ENCODE measurements at places on chromosomes 12 and 14.

GRCh38 chr14:68444449-68445168, 348.3 kb downstream of the ZFP36L1 start:
- DNase-seq, result peak; percentile 52

- DNase-seq, result no peak
Measured at GRCh38 chr14:34620839-34621238, 9.1 kb downstream of the SNX6 start.

- DNase-seq, result no peak
Measured at GRCh38 chr14:58918066-58918738, 270.3 kb upstream of the DAAM1 start.

GRCh38 chr12:45705404-45705803, 24.1 kb upstream of the ARID2 start:
- DNase-seq, result no peak

- no peak for DNase-seq
Measured at GRCh38 chr12:63949902-63950301, 105.4 kb downstream of the SRGAP1 start.

DNA sequence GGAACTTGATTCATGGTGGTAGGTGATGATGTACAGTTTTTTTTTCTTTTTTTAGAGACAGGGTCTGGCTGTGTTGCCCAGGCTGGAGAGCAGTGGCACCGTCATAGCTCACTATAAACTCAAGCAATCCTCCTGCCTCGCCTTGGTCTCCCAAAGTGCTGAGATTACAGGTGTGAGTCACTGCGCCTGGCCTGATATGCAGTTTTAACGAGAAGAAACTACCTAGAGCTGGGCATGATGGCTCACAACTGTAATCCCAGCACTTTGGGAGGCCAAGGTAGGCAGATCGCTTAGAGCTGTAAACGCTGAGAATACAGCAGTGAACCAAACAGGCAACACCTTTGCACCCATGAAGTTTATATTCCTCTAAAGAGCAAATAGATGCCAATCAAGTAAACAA, 13.0 kb upstream of the VPS37B start:
- DNase-seq, result no peak

DNA sequence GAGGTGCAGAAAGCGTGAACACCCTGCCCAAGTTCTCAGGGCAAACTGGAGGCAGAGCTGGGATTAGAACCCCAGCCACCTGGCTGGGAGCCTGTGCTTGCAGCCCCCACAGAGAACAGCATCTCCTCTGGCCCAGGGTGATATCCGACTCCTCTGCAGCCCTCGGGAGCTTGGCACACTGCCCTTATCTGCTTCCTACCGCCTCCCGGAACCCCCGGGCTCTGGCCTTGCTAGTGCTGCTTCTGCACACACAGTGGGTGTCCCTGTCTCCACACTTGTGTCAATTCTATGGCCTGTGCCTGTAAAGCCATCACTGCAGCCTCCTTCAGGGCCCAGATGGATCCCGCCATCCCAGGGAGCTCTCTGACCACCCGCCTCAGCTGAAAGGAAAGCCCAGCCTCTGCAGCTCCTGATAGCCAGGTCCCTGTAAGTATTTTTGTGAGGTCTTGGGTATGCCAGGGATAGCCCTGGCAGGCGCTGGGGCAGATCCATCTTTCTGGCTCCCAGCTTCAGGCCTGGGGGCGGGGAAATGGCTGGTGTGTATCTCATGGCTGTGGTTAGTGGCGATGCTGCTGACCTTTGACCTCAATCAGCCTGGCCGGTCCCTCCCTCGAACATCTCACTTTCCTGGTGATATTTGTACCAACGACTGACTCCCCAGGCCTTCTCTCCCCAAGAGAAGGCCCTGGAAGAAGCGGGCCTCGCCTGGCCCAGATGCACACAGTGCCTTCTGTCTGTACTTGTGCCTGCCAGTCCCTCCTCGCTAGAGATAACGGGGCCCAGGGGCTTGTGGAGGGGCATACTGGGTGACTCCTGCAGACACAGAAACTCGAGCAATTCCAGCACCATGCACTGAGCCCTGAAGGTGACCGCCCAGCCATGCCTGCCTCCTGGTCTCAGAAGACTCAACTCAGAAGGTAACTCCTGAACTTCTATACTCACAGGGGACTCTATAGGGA, 183.8 kb downstream of the CALM1 start:
- no peak for DNase-seq

GRCh38 chr12:66107451-66107915, 23.1 kb downstream of the LLPH start:
- DNase-seq, result no peak

- peak; percentile 49 for DNase-seq
Measured at GRCh38 chr14:60331201-60332045, 82.4 kb downstream of the PPM1A start.

- no peak for DNase-seq
Measured at GRCh38 chr12:23083267-23083666, 458.3 kb downstream of the ETNK1 start.

GRCh38 chr12:49868449-49868848, 25.5 kb upstream of the BCDIN3D start:
- DNase-seq, result peak; percentile 44

GRCh38 chr14:94638339-94638738, 26.1 kb downstream of the SERPINA3 start:
- no peak for DNase-seq

- DNase-seq, result no peak
Measured at GRCh38 chr12:111785651-111786050, 18.9 kb downstream of the ALDH2 start.

DNA sequence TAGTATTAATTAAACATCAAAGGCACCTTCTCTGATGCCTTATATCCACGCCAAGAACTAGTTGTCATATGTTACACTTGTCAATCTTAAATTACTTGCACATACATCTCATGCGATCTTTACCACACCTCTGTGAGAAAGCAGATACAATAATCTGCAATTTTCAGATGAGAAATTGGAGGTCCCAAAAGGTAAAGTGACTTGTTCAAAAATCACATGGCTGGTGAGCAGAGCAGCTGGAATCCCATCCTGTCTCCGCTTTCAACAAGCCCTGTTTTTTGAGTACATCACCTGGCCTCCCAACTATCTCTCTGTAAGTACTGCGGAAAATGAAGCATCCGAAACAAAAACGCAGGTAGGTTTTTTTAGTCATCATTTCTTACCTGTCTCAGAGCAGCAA, 203.4 kb upstream of the FOXN3 start:
- no peak for DNase-seq

- no peak for DNase-seq
Measured at GRCh38 chr14:93989939-93990338, 7.2 kb upstream of the CCDC197 start.

DNA sequence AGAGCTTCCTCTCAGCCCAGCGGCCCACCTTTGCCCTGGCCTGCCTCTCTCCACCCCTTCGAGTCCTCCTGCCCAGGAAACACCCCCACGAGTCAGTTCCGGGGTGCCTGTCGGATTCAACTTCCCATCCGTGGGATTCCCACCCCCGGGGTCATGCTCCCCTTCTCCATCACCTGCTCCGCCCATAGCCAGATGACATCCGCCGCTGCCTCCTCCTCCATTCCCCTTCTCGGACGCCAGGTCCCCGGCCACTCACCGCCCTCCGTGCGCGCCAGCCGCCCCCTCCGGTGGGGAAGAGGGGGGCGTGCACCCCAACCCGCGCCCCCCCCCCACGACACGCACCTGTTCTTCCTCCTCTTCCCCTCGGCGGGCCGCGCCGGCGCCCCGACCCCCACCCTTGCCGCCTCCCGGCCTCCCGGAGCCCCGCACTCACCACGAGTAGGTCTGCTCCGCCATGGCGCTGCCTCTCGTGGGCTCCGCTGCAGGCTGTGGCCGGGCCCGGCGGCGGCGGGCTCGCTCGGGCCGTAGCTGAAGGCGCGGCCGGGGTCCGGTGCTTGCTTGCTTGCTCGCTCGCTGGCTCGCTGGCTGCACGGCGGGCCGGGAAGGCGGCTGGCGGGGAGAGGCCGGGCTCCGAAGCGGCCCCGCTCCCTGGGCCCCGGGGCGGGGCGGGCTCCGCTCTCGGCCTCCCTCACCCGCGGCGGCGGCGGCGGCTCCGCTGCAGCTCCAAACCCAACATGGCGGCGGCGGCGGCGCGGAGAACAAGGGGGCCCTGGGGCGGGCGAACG, 554 bp downstream of the SPPL3 start:
- peak; percentile 68 for DNase-seq

- no peak for DNase-seq
Measured at GRCh38 chr14:94089479-94089878, 8.4 kb downstream of the IFI27L1 start.

DNA sequence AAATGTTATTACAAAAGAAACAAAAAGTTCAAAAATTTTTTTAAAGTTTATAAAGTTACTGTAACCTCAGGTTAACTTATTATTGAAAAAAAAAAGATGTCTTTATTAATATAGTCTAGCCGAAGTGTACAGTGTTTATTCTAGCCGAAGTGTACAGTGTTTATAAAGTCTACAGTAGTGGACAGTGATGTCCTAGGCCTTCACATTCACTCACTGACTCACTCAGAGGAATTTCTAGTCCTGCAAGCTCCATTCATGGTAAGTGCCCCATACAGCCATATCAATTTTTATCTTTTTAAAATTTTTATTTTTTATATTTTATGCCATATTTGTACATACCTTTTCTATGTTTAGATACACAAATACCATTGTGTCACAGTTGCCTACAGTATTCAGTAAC, 10.4 kb downstream of the ATG2B start:
- no peak for DNase-seq

DNA sequence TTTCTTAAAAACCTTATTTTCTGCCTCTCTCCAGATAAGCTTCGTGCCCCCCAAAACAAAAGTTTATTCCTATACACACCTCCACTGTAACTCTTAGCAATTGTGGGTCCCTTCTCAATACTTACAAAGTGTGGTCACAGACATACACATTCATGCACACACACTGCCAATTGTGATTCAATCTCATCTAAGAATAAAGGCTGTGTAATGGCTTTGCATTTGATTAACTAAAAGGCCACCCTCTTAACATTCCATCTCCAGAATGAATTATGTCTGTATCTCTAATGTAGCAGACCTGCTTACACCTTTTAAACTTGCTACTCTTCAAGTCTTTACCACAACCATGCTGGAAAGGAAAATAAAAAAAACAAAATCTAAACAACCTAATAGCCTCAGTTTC, 49.5 kb downstream of the MYF5 start:
- DNase-seq, result no peak

DNA sequence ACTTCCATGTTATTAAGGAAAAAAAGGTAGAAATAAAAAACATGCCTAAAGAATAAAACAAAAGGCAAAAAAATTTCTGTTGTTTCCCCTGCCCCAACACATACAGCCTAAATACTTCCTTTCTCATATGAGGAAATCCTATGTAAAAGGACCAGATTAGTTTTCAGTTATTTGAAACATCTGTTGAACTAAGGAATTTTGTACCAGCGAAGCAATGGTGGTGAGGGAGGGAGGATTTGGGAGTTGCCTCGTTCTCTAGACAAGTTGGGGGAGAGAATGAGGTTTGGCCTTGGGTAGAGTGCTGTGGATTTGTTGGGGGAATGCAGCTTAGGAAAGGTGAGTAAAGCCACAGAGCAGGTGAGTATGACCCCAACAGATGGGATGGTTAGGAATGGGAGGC, 141.5 kb upstream of the RFLNA start:
- no peak for DNase-seq

GRCh38 chr12:54324617-54325441, at the start of gene COPZ1:
Gene COPZ1 (plus strand): TSS chr12:54325131. CDS start chr12:54325164, 33 bp downstream.
- DNase-seq, result peak; percentile 94

DNA sequence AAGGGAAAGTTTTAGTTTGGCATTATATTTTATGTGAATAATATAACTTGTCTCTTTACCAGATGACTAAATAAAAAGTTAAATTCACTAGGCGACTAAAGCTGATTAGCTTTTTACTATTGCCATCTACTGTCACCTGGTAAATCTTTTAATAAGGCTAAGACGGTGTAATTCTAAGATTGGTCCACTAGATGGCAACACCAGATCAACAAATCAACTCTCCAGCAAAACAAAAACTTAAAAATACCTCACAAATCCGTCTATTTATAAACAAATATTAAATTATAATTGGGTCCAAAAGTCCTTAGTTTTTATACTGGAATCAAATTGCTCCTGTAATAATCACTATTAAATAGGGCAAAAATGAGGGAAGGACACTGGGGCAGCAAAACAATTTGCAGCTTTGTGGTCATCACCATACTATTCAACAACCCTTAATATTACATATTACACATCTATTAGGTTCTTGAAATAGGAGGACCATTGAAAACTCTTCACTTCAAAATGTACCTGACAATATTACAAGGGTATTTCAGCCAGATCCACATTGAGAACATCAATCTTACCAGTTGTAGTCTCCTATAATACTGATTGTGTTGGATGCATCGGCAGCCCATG, 47.9 kb downstream of the GALC start:
- DNase-seq, result no peak

GRCh38 chr12:24118668-24119067, 169.2 kb upstream of the SOX5 start:
- DNase-seq, result no peak

- DNase-seq, result no peak
Measured at GRCh38 chr12:47841910-47842309, 22.2 kb upstream of the HDAC7 start.

- no peak for DNase-seq
Measured at GRCh38 chr12:100331871-100332270, 25.0 kb upstream of the SLC17A8 start.

- DNase-seq, result no peak
Measured at GRCh38 chr14:87838931-87839330, 154.1 kb downstream of the GALC start.

DNA sequence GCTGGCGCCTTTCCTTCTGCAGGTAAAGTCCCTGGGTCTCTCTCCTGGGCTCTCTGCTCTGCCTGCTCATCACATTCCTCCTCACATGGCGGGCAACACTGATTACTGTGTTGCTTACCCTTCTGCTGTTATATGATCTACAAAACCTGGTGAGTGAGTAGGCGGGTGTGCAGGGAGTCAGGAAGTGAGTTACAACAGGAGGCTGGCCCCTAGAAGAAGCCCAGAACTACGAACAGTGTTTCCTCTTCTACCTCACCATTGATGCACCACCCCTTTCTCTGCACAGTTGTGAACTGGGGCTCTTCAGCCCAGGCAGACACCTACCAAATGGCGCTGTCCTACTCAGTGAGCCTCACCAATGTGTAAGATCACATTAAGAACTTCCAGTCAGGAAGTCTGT, 4.9 kb upstream of the KLHL33 start:
- no peak for DNase-seq

DNA sequence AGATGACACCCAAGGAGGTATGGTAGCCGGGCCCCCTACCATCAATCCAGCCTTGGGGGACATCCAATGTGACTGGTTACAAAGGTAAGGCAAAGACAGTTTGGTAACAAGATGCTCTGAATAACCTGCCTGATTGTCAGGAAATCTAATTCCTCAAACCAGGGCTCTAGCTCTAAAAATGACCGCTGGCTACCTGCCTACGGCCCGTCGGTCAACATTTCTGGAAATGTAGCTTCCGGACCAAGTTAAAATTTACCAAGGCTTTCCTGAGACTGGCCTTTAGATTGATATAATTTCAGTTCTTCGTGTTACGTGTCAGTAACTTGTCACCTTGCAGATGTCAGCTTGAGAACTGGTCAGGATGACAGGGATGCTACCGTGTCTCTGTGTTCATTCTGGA, 34.2 kb upstream of the FOXN3 start:
- no peak for DNase-seq

- peak; percentile 60 for DNase-seq
Measured at GRCh38 chr12:51721282-51721940, 127.1 kb downstream of the FIGNL2 start.

Measured in left ventricle myocardium superior (tissue), 1 donor.